ENCODE measurements at places on chromosomes 4 and X.

DNA sequence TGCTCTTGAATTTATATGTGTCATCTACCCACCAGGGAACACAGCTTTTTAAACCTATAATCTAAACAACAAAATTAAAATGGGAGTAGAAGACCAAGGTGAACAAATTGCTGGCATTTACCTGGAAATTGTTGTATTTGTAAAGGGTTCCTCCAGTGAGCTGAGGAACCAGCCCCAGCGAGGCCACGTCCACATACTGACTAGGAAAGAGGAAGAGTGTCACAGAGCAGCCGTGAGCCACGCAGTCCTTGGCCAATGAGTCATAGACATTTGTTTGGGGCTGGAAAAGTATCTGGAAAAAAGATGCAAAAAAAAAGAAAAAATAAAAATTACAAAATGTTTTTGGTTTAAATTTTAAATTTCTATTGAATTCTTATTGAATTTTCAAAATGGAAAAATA is 58.7 kb downstream of the METTL14 start:
- DNase-seq = no peak

DNA sequence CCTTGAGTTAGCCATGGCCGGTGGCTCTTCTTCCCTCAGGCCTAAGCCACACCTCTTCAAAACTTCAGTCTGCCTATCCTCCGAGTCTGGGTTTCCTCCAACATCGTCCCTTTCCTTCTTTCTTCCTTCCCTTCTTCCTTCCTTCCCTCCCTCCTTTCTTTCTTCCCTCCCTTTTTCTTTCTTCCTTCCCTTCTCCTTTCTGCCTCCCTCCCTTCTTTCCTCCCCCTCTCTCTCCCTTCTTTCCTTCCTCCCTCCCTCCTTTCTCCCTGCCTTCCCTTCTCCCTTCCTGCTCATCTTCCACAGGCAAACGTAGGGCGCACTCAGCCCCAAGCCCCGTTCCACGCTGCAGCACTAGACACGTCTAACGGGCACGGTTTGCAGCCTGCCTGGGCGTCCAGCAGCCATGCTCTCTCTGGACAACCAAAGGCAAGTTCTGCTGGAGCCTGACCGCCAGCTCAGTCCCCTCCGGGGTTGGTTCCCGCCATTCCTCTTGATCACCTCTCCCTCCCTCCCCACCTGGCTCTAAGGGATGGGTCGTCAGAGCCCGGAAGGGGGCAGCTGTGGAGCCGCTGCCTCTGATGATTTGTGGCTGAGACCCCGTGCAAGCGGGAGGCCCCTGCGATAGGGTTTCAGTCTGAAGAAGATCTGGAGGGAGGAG is 34.1 kb upstream of the CLDN24 start:
- no peak for DNase-seq

DNA sequence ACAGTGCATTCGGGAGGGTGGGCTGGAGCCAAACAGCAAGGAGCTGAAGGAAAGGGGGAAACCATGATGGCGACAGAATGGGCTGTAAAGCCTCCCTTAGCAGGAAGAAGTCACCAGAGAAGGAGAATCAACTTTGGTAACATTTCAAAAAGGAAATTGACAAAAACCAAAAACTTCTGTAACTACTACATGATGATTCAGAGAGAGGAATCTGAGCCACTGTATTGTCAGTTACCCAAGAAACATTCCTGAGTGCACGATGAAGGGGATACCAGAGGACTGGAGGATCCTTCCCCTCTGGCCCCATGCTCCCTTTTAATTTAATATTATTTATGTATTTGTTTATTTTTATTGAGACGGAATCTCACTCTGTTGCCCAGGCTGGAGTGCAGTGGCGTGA is 26.3 kb downstream of the PDHA1 start:
- no peak for DNase-seq

GRCh38 chrX:2559124-2559523 is 58.3 kb upstream of the DHRSX start:
- no peak for DNase-seq

- DNase-seq = no peak
Measured at GRCh38 chr4:133598779-133599178, 449.7 kb downstream of the PCDH10 start.

DNA sequence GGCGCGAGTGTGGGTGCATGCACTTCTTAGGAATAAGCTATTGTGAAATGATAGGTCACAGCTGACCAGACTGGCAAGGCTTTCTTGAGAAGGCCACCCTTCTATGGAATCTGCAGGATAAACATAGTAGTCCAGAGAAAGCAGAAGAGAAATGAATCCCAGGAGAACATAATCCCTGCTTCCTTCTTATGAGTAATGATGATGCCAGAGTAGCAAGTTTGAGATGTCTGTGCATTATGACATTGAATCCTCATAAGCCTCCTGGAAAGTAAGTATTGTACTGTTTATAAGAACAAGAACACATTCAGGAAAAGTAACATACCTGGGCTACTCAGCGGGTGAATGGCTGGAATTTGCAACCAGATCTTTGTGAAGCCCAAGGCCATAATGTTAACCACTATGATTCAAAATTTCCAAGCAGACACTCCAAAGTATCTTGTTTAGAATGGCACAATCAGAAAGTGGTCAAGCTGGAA is 272.1 kb upstream of the HS3ST1 start:
- no peak for DNase-seq

DNA sequence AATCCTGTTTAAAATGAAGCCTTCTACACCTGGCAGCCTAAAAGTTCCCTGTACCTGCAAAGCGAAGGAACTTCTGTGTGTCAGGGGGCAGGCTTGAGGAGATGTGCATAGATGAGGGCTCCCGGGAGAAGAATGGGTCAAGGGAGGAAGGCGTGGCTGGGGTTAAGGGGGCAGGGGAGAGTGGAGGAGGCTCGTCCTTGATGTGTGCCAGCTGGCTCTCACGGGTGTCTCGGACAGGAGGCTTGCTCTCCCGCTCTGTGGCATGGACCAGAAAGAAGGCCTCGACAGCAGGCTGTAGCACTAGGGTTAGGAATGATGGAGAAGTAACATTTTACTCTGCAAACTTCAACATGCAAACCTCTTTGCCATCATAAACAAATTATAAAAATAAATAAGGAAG is 104.6 kb upstream of the HSD17B10 start:
- no peak for DNase-seq

GRCh38 chr4:127759228-127759820 is 22.8 kb upstream of the HSPA4L start:
- no peak for DNase-seq

DNA sequence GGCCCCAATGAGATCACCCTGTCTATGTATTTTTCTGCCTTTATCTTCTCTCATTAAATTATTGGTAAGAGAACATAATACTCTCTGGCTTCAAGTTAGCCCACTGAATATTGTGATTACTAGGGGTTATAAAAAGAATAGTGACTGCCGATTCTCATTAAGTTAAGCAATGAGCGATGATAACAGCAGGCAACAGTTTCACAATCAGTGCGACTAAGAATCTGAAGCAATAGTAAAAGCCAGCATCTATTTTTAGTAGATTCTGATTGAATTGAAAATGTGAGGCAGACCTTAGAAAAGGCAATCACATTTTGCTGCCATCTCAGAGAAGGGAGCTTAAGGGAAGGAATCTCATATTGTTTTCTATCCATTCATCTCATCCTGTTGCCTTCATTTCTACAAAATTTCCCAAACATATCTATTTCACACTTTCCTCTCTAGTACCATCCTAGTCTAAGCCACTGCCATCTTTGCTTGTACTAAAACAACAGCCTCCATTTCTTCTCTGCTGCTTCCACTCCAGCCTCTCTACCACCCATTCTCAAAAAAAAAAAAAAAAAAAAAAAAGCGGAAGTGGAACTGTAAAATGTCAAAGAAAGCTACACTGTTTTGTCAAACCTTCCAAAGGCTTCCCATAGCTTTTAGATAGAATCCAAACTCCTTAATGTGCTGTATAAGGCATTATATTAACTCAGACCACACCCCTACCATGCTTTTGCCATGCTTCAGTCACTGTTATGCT is 17.4 kb downstream of the GABRA4 start:
- DNase-seq = no peak

DNA sequence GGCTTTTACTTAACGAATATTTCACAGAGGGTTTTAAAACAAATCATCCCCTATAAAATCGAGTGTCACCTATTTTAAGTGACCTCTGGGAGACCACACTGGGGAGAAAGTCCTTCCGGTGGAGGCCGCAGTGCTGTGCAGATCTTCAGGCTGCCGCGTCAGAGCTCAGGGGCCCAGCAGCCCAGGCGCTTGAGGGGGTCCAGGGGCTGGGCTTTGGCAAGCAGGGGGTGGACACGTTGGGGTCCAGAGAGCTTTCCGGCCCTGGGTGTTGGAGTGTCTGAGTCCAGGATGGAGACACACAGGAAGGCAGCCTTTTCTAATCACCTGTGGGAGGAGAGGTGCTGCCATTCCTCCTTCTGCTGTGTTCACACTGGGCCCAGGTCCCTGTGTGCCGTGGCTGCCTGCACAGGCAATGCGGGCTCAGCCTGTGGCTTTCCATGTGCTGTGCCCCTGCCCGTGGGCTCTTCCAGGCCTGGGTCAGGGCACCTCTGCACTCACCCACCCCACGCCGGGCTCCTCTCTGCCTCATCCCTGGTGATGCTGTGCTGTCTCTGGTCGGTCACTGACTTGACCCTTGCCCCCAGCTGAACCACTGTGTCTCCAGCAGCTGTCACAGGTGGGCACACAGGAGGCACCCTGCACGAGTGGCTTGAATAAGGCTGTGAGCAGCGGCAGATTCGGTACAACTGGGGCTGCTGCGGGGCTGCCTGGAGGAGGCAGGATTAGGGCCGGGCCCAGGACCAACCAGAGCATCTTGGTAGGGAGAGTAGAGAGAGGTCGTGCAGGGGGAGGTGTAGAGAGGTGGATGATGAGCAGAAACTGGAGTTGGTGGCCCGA is 10.0 kb downstream of the HTRA3 start:
- no peak for DNase-seq

- no peak for DNase-seq
Measured at GRCh38 chr4:57195622-57196021, 85.4 kb upstream of the IGFBP7 start.

DNA sequence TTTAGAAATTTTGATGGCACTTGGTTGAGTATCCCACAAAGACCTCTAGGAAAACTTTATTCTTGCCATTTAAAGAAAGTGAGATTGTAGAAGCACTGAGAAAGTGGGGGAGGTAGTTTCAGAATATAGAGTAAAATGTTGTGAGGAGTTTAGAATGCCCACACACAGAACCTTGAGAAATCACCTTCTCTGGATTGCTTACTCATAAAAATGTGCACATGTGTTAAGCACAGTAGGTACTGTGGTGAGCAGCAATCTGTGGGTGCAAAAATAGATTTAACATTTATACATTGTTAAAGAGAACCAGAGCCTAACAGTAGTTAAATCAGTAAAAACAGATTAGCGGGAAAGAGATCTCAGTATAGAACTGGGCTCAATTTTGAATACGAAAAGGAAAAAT is 201.2 kb upstream of the NWD2 start:
- no peak for DNase-seq

GRCh38 chr4:26842911-26843310 is 17.7 kb upstream of the STIM2 start:
- DNase-seq = no peak

- DNase-seq = no peak
Measured at GRCh38 chr4:67131224-67131623, 414.1 kb downstream of the CENPC start.

DNA sequence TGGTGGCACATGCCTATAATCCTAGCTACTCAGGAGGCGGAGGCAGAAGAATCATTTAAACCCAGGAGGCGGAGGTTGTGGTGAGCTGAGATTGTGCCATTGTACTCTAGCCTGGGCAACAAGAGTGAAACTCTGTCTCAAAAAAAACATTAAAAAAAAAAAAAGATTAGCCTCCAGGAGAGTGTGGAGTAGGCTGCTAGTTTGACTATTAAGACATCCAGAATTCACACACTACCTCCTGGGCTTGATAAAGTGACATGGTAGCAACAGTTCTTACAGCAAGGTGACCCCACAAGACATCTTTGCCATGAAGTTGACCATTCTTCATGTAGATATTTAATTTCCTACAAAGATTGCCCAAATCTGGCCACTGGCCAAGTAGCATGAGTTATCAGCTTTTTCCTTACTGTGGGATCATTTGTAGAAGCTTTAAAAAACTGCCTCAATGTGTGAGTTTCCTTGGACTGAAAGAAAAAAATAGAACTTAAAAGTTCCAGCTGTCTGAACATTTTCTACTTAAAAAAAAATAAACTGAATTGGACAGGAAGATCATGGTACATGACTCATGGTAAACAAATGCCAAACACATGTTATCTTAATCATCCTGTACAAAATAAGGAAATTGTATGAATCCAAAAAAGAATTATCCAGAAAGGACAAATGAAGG is 35.3 kb upstream of the SPRY1 start:
- DNase-seq = no peak

- DNase-seq = no peak
Measured at GRCh38 chr4:122766950-122767349, 34.4 kb downstream of the BBS12 start.

- DNase-seq = no peak
Measured at GRCh38 chrX:23575281-23575680, 92.0 kb upstream of the PRDX4 start.

DNA sequence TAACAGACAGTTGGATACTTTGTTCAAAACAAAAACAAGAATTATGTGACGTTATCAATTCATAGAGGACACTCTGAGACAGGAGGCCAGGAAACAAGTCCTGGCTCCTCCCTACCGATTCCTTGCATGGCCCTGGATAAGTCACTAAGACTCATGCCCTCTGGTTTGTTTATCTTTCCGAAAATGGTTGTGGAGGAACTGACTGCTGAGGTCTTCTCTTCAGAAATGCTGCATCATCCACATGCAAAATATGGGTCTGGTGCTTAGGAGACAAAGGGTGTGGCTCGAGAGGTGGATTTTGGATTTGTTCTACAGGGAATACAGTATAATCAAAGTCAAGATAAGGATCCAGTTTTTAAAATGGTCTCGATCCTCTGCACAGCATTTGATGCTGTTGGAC is 130.9 kb downstream of the RELL1 start:
- no peak for DNase-seq

Data from activated naive CD4-positive, alpha-beta T cell (primary cell).